Neural progenitor cell (in vitro differentiated cells): ENCODE measurements at places on chromosomes 5 and 9. TPM values are rescaled to one million over a fixed set of nuclear protein-coding genes. Genes with fewer than 3 reads are reported as not detected.

DNA sequence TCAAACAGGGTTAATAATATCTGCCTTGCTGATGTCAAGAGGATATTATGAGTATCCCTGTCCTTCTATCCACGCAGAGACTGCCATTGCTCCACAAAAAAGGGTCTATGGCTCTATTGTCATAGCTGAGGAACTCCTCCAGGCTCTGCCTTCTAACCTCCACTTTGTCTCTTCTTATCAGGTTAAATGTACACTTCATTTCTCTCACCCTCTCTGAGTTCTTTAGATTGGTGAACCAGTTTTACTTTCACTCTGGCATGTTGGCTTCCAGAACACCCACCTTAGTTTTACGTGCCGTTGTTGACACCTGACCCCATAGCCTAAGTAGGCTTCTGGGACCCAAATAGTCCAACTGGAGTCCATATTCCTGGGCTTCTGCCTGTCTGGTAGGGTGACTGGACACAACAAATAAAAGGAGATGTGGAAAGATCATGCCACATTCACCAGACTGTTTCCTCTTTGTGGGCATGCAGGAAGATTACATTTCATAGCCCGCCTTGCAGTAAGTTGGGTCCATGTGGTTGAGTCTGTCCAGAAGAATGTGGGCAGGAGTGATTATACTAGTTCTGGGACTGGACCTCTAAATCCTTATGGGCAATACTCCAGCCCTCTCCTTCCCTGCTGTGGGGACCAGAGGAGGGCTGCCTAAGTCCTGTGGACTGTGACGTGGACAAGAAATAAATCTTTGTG, 350.4 kb upstream of the CLINT1 start:
- no peak for DNase-seq

GRCh38 chr5:135027697-135028615, 6.1 kb downstream of the PITX1 start:
- peak; percentile 63 for DNase-seq

- DNase-seq: no peak
Measured at GRCh38 chr5:159005062-159005461, 94.7 kb downstream of the EBF1 start.

DNA sequence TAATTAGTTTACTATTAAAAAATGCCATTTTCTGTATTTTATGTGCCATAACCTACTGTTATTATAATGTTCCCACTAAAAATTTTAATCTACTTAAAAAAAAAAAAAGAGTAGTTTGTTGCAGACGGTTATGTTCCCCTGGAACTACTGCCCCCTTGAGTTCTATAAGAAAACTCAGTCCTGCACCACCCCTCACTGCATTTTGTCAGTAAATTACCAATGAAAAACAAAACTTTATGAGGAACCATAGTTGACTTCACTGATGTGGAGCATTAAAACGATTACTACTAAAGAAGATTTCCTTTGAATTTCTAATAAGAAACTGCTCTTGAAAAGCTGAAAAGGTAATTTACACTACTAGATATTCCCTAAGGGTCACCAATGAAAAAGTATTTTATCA, 288.7 kb downstream of the FBXL17 start:
- peak; percentile 20 for DNase-seq

- DNase-seq: no peak
Measured at GRCh38 chr9:2271426-2271825, 256.3 kb downstream of the SMARCA2 start.

DNA sequence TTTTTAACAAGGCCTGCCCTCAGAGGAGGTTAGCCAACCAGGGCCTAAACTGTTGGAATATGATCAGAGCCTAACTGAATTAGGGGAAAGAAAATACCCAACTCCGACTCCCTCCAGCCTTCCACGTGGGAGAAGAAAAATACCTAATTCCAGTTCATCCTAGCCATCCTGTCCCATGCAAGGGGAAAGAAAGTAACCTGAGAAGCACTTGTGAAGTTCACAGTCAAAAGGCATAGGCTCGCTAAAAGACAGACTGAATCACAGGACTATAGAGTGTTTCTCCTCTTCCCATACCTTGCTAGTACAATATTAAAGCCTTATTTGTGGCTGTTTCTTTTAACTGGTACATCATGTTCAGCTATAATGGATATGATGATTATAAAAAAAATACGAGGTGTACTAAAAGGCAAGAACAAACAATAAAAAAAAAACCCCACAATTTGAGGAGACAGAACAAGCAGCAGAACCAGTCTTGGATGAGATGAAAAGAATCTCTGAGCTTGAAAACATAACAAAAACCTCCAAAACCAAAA, 18.0 kb upstream of the ATP10B start:
- DNase-seq: no peak

- DNase-seq: no peak
Measured at GRCh38 chr5:172113036-172113435, 75.0 kb downstream of the STK10 start.

The PCDHGC4 gene
- total RNA-seq: 5.0 and 10.4 TPM in 2 replicates
